Panc1 (cell line): ENCODE measurements at places on chromosomes 2 and 18. TPM values are rescaled to one million over a fixed set of nuclear protein-coding genes. Genes with fewer than 3 reads are reported as not detected.

DNA sequence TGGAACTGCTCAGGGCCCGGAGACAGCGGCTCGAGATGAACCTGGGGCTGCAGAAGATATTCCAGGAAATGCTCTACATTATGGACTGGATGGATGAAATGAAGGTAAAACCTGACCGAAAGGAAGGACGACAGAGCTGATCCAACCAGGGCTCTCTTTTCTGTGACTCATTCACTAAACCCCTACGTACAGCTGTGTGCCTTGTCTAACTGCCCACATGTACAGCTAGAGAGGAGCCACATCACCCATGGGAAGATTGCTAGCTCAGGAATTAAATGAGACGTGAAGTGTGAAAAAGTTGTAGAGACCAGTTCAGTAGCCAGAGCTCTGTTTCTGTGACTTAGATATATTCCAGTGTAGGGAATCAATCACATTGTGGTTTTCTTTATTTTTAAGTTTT, 97.3 kb upstream of the EML6 start:
- H3K4me3 ChIP-seq = no peak overlapping the region
- DNase-seq = no peak
- H3K27me3 ChIP-seq = no peaks in the 10 kb centered on the region

The GREB1L gene
- 11.0 TPM for total RNA-seq

GRCh38 chr2:25240636-25241035, 72.3 kb upstream of the POMC start:
- DNase-seq = no peak
- peaks cover 3% of the 10 kb centered on the region for H3K36me3 ChIP-seq
- no peaks in the 10 kb centered on the region for H3K4me1 ChIP-seq

DNA sequence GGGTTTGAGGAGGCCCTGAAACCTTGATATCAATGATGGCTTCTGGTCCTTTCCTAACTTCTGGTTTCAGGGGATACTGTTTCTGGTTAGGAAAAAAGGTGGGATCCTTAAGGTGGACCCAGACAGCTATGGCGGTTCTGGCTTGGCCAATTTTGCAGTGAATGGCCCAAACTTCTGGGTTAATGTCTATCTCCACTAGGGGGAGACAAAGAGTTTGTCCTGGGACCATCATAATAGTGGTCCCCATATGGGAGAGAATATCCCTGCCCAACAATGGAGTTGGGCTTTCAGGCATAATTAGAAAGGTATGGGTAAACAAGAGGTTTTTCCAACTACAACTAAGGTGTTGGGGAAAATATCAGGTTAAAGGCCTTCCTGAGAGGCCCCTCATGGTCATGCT, 273.5 kb downstream of the CALCRL start:
- no peak overlapping the region for H3K4me3 ChIP-seq
- no peak overlapping the region for H3K27ac ChIP-seq
- no peaks in the 10 kb centered on the region for H3K36me3 ChIP-seq
- no peaks in the 10 kb centered on the region for H3K4me1 ChIP-seq
- no peaks in the 10 kb centered on the region for H3K27me3 ChIP-seq

DNA sequence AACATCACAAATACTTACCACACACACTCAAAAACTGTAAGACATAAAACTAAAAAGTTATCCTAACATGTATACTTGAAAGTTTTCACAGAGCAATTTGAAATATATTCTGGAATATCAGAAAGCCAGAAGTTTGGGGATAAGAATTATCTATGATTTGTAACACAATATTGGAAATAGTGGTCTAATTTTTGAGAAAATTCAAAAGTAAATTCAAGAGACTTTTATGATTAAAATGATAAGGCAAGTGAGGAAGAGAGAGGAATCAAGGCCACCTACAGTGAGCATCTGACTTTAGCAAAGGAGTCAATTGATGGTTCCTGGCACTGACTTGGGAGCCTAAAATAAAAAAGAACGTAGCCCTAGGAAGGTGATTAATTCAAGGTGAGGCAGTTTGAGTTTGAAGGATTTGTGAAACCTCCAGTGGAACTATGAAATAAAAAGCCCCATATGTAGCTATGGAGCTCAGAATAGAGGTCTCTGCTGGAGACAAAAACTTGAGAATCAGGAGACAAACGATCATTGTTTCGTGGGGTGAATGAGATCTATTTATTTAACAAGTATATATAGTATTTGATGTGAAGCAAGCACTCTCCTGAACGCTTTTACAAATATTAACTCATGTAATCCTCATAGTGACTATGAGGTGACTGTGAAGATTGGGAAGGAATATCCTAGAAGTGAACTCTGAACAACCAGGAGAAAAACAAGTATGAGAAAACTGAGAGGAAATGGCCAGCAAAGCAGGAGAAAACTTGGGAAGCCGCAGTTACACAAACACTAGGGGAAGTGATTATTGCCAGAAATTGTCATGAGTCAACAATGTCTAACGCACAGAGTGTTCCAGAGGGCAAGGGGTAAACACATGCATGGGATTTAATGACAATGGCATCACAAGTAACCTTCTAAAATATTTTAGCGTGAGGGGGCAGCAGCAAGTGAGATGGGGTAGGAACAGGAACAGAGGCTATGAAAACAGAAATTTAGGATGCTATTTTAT, 12.8 kb downstream of the TFPI start:
- no peak for DNase-seq
- H3K27me3 ChIP-seq = no peaks in the 10 kb centered on the region
- peak overlapping the region; percentile 17 for H3K4me3 ChIP-seq
- H3K4me1 ChIP-seq = peaks cover 60% of the 10 kb centered on the region
- peaks cover 8% of the 10 kb centered on the region; the same call in 1 of the 2 replicates for H3K36me3 ChIP-seq

The IFIH1 gene
- 15.4 TPM for total RNA-seq
